ENCODE measurements at places on chromosomes 12 and 14.

DNA sequence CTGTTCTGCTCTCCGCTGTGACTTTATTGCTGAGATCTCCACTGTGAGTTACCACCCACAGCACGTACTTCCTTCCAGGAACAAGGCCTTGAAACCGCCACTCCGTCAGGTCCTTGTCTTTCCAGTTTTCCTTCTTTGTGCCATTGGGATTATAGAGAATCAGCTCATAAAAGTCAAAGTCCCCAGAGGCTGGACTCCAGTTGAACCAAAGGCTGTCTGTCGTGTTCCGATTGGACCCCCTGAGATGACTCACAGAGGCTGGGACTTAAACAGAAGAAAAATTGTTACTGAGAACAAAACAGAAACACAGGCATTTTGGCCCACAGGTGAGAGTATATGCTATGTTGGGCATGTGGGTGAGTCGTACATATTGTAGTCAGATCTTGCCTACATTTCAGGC is 76.6 kb downstream of the PTPRB start:
- DNase-seq, result no peak

- no peak for DNase-seq
Measured at GRCh38 chr12:123063535-123063934, 83.1 kb downstream of the ARL6IP4 start.

- no peak for DNase-seq
Measured at GRCh38 chr12:67388331-67389138, 119.4 kb downstream of the CAND1 start.

GRCh38 chr12:118271183-118271582 is 101.5 kb downstream of the TAOK3 start:
- no peak for DNase-seq

- no peak for DNase-seq
Measured at GRCh38 chr12:129184127-129184928, 331.1 kb downstream of the GLT1D1 start.

- no peak for DNase-seq
Measured at GRCh38 chr14:33686218-33686617, 264.7 kb downstream of the EGLN3 start.

DNA sequence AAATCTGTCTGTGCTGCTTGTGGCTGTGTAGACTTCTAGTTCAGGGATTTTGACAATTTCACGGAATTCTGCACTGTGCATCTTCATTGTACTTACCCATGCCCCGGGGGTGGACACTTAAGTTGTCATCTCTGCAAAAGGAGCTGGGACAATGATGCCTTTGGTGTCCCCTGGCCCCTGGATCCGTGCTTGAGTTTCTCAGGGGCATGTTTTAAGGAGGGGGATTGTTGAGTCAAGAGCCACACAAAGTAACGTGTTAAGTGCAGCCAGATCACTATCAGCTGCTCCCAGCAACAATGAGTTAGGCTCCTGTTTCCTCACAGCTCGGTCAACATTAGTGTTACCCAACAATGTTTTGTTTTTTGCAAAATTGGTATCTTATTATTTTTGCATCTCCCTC is 305.0 kb upstream of the DIO3 start:
- no peak for DNase-seq

GRCh38 chr14:42378880-42379279 is 772.2 kb downstream of the LRFN5 start:
- no peak for DNase-seq

- no peak for DNase-seq
Measured at GRCh38 chr12:73514672-73515071, 1023.0 kb upstream of the ATXN7L3B start.

- no peak for DNase-seq
Measured at GRCh38 chr12:43112101-43112920, 439.7 kb downstream of the ADAMTS20 start.
